ENCODE measurements at places on chromosomes 3 and 15.

DNA sequence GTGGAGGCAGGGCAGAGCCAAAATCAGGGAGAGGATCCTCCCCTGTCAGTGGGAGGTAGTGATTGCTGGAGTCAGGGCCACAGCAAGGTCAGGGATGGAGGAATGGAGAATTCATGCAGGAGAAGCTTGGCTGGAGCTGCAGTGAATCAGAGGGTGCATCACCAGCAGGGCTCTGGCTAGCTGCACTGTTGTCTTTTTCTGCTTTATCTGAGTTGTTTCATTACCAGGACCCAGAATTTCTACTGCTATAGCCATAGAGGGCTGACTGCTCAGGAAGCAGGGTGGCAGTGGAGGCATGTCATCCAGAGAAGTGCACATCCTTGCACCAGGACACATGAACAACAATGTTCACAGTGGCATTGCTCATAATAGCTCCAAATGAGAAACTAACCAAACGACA lies 113.5 kb upstream of the GALNT15 start:
- DNase-seq = no peak

- no peak for DNase-seq
Measured at GRCh38 chr3:78978037-78978436, 789.8 kb downstream of the ROBO1 start.

DNA sequence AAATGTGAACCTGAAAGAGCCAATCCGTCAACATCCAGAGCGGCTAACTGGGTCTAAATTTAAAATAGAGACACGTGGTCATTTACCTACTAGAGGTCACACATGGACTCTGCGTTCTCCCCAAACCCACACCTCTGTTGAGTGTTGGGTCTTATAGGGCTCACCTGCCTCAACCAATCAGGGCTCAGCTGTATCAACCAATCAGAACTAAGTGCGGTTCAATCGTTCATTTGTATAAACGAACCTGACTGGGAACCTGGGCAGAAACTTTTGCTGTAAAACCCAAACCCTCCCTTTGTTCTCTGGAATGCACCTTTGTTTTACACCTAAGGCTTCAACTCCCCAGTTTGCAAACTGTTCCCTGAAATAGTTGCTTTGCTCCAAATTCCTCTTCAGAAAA lies 8.9 kb downstream of the DNAAF4 start:
- no peak for DNase-seq

GRCh38 chr3:39548282-39548681 lies 80.8 kb downstream of the MOBP start:
- DNase-seq = no peak

DNA sequence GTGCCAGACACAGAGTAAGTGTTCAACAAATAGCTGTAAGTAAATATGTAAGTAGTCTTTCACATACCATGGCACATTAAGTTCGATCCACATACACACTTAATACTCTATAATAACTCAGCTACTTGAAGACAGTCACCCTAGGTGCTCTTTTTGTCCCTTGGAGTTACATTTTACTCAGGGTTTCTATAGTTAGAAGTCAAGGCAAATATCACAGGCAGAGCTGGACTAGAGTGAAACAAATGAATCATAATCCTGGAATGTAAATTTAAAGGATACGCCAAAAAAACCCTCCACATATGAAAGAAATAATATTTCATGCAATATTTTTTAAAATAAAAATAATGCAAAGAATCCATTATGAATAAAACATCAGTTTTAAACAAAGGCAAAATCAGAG lies 461.8 kb downstream of the MAGI1 start:
- DNase-seq = no peak

DNA sequence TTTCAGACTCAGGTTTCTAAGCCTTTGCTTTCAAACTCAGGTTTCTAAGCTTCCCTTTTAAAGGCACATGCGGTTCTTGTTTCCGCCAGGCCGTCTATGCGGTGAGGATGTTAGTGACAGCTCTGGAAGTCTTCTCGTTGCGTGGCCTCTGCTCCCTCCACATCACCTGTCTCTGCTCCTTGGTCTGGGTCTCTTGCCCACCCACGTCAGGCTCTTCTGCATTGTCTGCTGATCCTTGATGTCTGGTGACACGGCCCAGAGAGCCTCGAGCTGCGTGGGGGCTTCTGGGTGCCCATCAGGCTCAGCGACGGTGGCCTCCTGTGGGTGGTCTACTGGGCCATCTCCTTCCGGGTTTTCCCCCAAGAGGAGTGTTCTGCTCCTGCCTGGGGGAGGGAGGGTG lies 30.5 kb downstream of the KLF13 start:
- no peak for DNase-seq

DNA sequence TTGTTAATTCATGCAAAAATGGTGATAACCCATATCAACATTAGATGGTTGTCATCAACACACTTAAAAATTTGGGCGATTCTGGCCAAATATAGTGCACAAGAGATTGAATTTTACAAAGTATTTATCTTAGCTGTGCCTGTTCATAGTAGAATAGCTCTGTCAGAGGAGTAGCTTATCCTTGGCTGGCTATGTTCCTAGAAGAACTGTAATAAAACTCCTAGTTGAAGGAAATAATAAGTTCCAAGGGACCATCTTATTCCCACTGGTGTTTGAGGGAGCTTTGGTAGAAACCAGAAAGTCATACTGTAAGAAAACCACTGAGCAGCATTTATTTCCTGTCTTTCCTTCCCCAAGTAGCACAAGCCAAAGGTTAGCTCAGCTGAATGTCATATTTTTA lies 201.8 kb downstream of the GRM7 start:
- DNase-seq = no peak

DNA sequence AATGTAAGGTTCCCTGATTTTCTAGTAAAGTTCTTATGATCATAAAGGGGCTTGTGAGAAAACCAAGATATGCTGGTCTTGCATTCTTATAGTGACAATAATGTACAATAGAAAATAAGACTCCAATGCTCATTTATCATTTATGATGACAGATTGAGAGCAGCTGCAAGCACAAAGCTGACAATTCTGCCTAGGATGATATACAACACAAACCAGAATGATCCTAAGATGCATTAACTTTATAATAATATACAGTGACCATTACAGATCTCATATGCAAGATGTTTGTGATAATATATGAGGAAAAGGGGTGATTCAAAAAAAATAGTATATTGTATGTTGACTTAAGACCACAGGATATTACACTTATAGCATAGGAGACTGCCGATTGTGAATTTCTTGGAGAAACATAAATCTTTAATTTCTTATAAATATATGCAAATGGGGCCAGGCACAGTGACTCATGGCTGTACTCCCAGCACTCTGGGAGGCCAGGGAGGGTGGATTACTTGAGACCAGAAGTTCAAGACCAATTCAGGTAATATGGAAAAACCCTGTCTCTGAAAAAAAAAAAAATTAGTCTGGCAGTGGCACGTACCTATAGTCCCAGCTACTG lies 387.0 kb downstream of the ZBBX start:
- no peak for DNase-seq

DNA sequence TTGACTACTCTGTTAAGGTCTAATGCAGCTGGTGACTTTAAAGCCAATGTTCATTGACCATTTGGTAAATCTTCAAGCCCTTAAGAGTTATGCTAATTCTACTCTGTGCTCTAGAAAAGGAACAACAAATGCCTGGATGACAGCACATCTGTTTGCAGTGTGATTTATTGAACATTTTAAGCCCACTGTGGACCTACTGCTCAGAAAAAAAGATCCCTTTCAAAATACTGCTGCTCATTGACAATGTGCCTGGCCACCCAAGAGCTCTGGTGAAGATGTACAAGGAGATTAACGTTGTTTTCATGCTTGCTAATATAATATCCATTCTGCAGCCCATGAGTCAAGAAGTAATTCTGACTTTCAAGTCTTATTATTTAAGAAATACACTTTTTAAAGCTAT lies 110.8 kb downstream of the TBC1D5 start:
- DNase-seq = no peak

- DNase-seq = no peak
Measured at GRCh38 chr3:102511639-102512038, 76.8 kb downstream of the ZPLD1 start.

DNA sequence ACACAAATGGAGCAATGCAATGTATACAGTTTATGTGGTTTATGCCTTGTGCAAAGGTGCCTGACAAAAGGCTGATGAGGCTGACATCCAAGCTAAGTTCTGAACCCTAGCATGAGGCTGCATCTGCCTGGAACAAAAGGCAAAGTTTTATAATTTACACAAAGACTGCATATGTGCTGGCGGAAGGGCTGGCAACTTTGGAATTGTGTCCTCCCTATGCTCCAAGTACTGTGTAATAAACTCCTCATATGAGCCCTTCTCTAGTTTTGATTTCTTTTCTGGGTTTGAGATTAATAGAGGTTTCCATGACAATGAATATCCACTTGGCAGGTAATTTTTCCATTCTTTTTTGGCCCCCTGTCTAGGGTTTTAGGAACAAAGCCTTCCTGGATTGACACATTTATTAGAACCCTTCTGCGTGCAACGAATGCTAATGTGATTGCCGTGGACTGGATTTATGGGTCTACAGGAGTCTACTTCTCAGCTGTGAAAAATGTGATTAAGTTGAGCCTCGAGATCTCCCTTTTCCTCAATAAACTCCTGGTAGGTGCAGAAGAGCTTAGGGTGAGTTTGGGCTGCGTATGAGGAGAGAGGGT lies 10.8 kb downstream of the PLA1A start:
- no peak for DNase-seq

DNA sequence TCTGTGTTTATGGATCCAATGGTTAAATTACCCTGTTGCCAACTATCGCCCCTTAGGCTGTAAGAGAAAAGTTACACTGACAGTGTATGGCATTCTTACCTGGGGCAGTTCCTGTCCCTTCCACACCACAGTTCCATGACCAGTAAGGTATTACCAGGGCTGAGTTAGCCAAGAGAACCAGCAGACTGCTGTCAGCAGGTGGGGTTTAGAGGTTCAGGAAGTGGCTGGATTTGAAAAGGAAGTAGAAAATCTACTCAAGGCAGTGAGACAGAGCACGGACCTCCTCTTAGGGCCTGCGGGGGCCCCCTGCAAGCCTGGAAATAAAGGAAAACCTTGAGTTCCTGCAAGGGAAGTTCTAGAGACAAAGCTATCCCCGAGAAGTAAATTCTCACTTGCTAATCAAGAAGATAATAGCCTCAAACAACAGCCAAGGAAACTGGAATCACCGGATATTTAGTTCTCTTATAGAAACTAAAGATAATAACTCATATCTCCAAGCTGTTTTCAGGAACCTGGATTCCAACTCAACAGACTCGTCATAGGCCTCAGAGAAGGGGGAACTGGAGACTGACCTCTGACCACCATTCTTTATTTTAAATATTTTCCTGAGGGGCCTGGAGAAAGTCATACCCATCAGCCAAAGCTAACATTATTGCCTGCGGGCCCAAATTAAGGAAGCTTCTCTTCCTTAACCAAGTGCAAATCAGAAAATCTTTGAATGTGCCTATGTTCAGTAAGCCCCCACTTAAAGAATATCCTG lies 161.7 kb downstream of the ANXA2 start:
- no peak for DNase-seq

DNA sequence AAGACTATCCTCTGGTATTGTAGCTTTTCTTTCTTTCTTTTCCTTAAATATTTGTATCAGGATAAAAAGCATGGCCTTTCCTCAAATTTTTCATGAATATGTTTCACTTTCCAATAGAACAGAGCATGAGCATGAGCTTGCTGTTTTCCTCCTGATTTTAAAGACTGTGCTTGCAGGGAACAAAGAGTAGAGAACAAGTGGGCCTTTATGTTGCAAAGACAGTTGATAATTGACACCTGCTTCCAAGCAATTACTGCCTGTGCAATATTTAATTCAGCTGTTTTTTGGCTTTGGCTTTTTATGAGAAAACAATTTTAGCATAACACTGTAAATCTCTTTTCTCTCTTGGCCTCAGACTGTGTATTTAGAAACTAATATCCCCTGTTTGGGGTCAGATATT lies 263.6 kb upstream of the AZI2 start:
- DNase-seq = no peak

GRCh38 chr3:134810052-134810435 lies 15.0 kb downstream of the EPHB1 start:
- DNase-seq = no peak

- no peak for DNase-seq
Measured at GRCh38 chr3:44722103-44722401, 7.4 kb upstream of the ZNF501 start.

DNA sequence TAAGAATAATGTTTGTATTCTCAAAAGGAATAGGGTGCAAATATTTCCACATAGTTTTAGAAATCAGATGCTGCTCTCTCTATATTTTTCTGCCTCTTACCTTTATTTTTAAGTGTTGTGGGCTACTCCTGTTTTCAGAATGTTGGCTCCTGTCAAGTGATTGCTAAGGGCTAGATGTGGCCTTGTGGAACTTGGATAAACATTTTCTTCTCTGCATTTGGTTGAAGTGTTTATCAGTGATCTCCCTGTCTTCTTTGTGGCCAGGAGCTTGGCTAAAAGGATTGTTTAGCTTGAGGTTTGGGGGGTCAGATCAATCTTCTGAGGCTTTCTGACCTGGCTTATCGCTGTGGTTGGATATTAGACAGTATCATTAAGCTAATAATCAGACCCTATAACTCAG lies 112.6 kb downstream of the TCF12 start:
- DNase-seq = no peak
